Cerebellar cortex (tissue), 1 donor: ENCODE measurements at places on chromosomes 1 and 21.
A peak's percentile ranks its signal among the peaks of the same experiment; 100 is the strongest.

DNA sequence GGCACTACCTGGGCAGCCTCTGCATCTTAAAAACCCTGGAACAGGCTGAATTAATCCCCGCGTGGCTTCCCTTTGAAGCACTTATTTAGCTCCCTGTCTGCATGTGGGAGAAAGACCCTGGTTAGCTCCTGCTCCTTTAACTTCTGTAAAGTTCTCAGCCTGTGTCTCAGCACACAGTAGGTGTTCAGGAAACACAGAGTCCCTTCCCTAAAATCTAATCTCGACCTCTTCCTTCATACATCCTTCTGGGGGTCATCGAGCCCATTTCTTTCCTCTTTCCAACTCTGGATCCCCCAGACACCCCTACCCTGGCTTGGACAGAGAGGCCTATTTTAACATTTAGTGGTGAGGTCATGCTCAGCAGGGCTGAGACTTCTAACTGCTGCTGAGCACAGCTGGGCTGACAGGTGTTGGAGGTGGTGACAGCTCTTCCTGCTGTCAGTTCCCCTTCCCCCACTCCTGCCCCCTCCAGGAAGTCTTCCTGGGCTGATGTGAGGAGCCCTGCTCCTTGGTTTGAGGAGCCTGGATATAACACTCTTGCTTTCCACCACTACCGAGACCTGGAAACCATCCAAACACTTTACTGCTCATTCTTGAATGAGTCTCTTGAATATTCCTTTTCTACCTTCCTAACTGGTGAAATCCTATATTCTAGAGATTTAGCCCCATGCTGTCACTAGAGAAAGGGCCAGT is 5.3 kb downstream of the E2F2 start:
- no peak for DNase-seq

GRCh38 chr1:66394603-66395002 is 139.3 kb upstream of the SGIP1 start:
- DNase-seq: no peak

DNA sequence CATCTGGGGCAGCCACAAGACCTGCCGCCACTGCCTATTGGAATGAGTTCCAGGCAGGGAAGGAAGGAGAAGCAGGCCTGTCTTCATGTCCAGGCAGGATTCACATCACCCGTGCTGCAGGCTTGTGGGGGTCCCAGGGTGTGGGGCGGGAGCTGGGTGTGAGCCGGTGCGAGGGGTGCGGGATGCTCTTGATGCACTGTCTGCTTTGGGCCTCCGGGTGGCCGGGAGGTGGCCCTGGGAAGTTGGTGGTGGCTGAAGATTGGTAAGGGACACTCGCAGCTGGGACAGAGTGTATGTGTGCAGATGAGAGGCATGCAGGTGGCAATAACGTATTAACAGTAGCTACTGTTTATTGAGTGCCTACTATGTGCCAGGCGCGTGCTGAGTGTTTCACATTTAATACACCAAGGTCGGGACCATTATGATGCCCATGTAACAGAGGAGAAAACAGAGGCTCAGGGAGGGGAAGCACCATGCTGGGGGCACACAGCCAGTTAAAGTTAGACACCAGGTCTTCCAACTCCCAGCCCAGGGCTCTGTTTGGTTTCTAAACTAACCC is 3.3 kb downstream of the CROCC start:
- DNase-seq: no peak

- peak; percentile 95 for DNase-seq
Measured at GRCh38 chr1:44947063-44947773, 39.2 kb downstream of the EIF2B3 start.

DNA sequence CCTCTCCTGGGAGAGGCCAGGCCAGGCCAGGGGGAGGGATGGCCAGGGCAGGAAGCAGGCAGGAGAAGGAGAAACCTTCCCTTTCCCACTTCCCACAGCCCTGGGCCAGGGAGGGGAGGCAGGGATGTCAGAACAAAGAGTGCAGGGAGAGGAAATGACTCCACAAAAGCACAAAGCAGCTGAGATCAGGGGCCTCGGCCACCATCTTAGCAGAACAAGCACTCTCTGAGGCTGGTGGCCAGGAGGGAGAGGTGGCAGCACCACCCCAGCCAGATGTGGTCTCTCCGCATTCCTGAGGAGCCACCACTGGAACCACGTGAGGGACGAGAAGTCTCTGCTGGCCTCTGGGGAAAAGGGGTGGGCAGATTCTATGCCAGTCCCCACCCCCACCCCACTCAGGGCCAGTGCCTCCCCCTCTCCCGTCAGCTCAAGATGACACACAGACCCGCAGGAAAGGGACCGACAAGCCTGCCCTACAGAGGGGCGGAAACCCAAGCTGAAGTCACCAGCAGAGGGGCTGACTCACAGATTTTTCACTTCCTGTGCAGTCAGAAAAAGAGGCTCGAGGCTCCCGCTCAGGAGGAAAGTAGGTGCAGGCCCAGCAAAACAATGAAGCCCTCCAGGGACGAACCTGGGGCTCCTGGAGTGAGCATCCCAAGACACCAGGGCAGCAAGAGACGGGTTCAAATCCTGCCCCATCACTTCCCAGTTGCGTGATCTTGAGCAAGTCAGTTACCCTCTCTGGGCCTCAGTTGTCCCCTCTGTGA is 24.1 kb upstream of the ALDH4A1 start:
- DNase-seq: no peak

GRCh38 chr1:158153179-158153578 is 27.5 kb upstream of the CD1D start:
- DNase-seq: no peak

- no peak for DNase-seq
Measured at GRCh38 chr21:43934716-43935705, 70.0 kb downstream of the AGPAT3 start.

DNA sequence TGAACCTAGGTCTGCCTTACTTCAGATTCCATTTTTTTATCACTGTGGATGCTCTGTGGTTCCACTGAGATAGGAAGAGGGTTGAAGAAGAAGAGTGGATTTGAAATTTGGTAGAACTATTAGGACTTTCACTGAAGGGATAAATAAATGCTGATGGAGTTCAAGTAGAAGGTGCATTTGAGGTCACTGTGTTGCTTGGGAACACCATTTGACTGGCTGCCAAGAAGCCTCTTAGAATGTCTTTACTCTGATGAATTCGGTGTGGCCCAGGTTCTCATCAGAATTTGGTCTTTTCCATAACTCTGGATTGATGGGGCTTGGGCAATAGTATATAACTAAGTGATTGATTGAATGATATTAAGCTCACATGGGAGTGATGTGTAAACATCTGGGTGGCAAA is 11.9 kb downstream of the XPR1 start:
- peak; percentile 67 for DNase-seq

GRCh38 chr21:45076245-45076711 is 1.9 kb downstream of the ADARB1 start:
- DNase-seq: no peak

- no peak for DNase-seq
Measured at GRCh38 chr1:203580733-203581132, 45.9 kb upstream of the ATP2B4 start.

DNA sequence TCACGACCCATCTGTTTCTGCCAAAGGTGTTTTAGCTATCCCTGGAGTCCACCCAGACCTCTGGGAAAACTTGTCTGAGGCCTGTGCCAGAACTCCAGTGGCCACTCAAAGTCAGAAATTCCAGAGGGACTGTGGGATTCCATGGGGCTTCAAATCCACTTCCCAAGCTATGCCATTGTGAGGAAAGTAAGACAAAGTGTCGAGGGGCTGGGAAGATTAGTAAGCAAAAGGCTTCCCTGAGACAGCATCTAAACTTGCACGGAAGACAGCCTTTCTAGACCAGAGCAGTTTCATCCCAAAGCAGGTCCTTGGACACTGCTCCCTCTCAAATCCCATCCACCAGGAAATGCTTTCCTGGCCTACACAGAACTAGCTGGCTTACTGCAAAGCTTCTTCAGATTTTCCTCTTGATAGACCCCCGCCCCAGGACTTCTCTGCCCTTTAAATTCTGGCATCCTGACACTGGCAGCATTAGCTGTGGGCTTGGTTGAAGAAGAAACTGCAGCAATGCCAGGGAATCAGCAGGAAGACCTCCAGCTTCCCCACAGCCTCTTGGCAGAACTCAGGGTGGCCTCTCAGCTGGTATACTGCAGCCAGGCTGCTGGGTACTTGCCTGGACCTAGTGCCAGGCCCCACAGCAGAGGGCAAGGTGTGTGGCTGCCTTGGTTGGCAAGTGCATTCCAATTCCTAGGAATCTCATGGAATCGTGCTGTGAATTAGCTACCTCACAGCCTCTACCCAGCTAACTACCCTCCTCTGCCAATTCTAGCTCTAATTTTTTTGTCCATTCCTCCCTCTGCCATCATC is 27.3 kb upstream of the LMX1A start:
- DNase-seq: peak; percentile 85

DNA sequence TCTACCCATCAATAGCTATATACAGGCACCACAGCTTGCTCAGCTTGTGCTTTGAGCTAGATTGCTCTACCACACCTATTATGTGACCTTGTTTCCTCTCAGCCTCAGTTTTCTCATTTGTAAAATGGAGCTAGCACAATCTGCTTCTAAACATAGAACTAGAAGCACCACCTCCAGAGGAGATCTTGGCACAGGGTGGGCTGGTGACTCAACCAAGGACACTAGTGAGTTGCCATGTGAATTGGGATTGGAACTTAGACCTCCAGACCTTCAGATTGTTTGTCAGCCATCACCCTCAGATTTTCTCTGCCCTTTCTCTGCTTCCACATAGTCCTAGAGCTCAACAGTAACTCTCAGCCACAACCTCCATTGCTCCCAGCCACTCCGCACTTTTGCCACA is 3.0 kb upstream of the MACO1 start:
- no peak for DNase-seq

- no peak for DNase-seq
Measured at GRCh38 chr1:165941531-165941930, 114.1 kb downstream of the UCK2 start.
